Astrocyte (in vitro differentiated cells and primary cell): ENCODE measurements at places on chromosomes 7 and 10. TPM values are rescaled to one million over a fixed set of nuclear protein-coding genes. Genes with fewer than 3 reads are reported as not detected.

- no peak for DNase-seq
Measured at GRCh38 chr7:100098913-100099312, 2.3 kb downstream of the MCM7 start.

The LBX1 gene
- not detected in 2 replicates for total RNA-seq

DNA sequence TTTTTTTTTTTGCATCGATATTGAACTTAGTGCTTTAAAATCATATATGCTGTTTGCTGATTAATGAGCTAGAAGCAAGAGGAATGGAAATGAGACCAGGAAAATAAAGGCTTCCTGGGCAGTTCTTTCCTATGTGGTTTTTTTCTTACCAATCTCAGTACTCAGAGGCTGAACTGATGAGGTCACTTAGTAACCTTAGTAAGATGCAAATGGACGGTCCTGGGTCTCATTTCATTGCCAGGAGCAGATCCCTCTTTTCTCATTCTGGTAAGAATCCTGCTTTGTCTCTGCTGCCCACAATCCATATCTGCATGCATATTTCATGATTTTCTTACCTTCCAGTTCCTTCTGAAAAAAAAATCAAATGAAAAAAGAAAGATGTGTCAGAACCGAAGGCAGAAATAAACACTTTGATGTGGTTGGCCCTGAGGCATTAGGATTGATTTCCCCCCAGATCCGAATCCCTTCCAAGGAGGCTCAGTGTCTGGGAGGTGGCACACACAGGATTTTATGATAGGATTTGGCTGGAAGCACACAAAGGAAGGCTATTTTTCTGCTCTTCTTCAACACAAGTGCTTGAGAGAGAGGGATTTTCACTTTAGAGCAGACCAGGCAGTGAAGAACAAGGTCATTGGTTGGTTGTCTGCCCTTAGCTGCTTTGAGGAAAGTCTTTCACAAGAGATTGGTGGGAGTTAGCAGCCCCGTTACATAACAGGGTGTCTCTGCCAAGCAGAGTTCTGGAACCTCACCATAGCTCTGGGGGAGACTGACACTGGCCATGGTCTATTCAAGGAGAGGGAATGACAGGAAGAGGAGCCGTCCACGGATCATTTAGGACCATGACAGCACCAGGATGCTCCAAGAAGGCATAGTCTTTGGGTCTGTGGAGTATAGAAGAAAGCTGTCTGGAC, 150.0 kb downstream of the CAMK1D start:
- peak; percentile 68 for DNase-seq

DNA sequence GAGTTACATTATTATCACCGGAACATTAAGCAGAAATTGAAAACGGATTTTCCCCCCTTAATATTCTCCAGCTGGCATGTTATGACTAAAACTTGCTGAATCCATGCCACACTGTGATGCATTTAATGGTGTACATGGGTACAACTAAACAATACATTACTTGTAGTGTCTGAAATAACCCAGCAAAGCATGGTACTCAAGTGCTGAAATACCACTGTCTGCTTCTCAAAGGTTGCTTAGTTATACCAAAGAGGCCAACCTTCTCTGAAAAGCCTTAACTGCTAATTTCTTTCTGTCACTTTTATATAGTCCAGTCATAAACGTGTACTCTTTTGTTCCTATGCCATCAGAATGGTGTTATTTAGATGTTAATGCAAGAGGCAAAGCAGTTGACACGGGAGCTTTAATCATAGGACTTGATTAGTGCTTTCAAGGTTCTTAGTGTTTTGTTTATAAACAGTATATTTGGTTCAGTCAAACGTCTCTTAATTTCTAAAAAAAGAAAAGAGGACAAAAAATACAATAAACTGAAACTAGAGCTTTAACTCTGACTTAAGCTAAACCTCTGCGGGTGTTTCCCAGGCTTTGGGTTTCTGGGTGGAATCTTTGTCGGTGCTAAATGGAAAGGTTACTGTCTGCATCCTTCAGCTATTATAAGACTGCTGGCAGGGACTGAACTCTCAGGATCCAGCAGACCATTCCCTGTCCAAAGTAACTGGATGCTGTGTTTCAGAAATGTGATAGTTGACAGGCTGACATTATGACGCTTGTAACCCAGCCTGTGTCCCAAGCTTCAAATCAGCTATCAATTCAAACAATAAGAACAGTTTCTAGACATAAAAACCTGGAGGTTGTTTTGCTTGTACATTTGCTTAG, 202.6 kb downstream of the PPP1R3A start:
- DNase-seq, result no peak

DNA sequence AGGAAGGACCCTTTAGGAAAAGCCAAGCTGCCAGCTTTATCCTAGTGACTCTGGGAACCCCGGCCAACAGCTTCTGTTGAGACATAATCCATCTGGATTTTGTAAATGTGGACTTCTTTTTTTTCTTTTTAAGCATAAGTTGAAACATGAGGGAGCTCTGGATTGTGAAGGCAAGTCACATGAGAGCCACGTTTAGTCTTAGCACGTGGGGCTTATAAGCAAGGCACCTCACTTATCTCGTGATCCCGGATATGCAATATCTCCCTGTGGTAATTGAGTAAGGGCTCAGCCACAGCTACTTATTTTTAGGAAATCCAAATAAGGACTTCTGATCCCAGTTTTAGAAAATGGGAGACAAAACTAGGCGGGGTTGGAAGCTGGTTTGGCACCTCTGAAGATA, 111.2 kb upstream of the PTN start:
- DNase-seq, result peak; percentile 73

The SH2B2 gene
- 3.4 and 5.6 TPM in 2 replicates for total RNA-seq

GRCh38 chr7:26513948-26514347, 222.3 kb downstream of the SNX10 start:
- no peak for DNase-seq

- DNase-seq, result peak; percentile 65
Measured at GRCh38 chr10:66746246-66746645, 179.6 kb upstream of the LRRTM3 start.

DNA sequence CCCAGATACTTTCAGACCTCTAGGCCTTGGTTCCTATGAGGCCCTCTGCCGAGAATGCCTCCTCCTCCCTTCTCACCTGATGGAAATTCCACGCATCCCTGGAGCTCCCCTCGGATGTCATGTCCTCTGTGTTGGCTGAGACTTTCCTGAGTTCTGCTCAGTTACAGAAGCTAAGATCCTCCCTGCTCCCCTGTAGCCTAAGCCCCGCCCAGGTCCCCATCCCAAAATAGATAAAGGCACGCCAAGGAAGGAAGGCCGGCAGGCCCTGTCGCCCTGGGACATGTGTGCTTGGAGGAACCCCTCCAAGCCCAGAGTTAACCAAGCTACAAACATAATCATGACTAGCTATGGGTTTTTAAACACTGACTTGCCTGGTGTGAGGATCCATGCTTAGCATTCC, 123.5 kb downstream of the SORBS1 start:
- no peak for DNase-seq

DNA sequence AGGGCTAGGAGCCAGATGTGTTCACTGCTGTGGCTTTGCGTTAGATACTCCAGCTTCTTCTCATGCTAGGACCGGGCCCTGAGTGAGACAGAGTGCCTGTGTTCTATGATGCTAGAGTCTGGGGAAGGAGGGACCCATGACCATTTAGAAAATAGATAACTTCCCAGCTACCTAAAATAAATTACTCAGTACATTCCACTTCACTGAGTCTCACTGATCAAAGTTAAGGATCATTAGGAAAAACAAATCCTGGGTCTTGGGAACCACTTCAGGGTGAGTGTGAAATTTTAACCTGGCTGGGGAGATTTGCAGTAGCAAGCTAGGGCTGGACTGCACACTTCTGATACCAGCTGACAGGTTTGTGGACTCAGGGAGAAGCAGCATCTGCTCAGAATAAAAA, 138.1 kb downstream of the EMX2 start:
- no peak for DNase-seq

The SCRN1 gene
- 98.3 and 116 TPM in 2 replicates for total RNA-seq

DNA sequence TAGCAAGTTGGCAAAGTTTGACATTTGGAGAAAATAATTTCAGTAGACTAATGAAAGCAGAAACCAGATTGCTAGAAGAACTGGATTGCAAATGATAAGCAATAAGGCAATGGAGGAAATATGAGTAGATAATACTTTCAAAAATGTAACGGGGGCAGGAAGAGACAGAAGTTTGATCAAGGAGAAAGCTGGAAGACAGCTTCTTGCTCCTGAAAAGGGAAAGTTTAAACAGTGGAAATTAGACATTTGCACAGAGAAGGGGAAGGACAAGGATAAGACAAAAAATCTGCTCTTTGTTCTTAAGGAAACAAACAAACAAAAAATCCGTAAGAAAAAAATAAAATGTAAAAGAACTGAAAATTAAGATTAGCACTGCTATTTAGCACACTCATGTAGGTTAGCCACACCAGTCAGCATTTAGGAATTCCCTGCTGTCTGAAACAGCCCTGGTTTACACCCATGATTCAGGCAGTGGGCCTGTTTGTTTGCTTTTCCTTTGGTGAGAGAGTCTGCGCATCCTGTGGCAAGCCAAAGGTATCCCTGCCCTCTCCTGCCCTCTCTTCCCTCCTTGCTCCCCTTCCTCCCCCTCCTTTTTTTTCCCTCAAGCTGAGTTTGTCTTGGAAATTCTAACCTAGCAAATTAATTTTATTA, 104.3 kb upstream of the CAV2 start:
- peak; percentile 97 for DNase-seq

The SPDYE9 gene
- not detected in 2 replicates for total RNA-seq

The CLDN4 gene
- 13.7 and 32.5 TPM in 2 replicates for total RNA-seq

- DNase-seq, result no peak
Measured at GRCh38 chr7:128876978-128877755, 14.5 kb downstream of the ATP6V1F start.

The CYP3A7 gene
- not detected in 2 replicates for total RNA-seq

The SPDYE5 gene
- not detected in 2 replicates for total RNA-seq

GRCh38 chr10:45355494-45355893, 18.5 kb upstream of the ALOX5 start:
- no peak for DNase-seq

- no peak for DNase-seq
Measured at GRCh38 chr10:96706331-96706853, 13.9 kb downstream of the PIK3AP1 start.

The OR2AE1 gene
- not detected in 2 replicates for total RNA-seq

- DNase-seq, result peak; percentile 43
Measured at GRCh38 chr10:116044801-116045248, 228.2 kb downstream of the GFRA1 start.

- peak; percentile 48 for DNase-seq
Measured at GRCh38 chr10:14486777-14487487, 156.2 kb upstream of the FRMD4A start.

GRCh38 chr10:1661416-1661815, 75.9 kb downstream of the ADARB2 start:
- DNase-seq, result no peak

DNA sequence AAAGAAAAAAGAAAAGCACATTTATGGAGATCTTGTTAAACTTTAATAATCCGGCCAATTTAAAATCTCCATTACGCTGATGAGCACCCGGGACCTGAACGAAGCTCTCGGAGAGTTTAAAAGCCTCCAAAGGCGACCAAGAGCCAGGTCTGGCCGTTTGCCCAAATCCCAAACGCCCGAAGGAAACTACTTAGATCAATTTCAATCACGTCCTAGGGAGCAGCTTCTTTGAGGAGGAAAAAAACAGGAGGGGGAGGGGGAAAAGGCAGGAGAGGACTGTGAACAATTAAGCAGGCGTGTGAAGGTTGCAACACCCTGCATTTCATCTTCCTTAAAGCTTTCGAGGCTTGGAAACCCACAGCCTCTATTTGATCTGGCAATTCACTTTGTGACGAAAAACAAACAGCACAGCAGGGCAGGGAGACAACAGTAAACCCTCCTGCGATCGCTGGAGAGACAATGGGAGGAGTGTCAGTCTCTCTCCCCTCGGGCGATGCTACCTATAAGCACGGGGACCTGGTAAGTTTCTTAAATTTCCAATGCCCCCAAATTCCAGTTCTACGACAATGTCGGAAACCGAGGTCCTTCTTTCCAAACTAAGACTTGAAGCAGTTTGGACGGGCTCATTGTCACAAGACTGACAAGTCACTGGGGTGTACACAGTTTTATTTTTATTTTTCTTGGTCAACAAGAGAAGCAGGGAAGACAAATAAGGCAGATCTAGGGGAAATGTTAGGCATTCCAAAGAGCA, 1.2 kb downstream of the KLF6 start:
- DNase-seq, result peak; percentile 59

- no peak for DNase-seq
Measured at GRCh38 chr7:85770332-85770731, 583.5 kb upstream of the SEMA3D start.

The BAIAP2L1 gene
- total RNA-seq, result 20.4 and 21.6 TPM in 2 replicates

GRCh38 chr7:96718107-96719003, 8.7 kb upstream of the SEM1 start:
- DNase-seq, result no peak

GRCh38 chr7:72444026-72444776, 32.1 kb upstream of the CALN1 start:
- no peak for DNase-seq

DNA sequence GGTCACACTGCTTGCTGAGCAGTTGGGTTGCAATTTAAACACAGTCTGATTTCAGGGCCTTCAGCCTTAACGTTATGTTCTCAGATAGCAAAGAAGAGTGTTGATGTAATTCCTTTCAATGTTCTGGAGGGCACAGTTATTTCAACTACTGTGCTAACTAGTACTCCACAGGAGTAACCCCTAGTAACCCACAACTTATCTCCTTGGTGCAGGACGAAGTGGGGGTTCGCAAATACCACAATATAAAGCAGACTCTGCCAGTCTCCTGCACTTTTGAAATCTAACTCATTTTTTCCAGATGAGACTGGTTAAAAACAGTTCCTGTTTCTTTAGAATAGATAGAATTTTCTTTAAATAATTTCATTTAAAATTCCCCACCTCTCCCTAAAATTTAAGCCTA, 47.1 kb upstream of the NCAPG2 start:
- no peak for DNase-seq

The ETV1 gene
- 12.5 and 12.6 TPM in 2 replicates for total RNA-seq

GRCh38 chr7:131124001-131124629, 203.6 kb upstream of the MKLN1 start:
- DNase-seq, result no peak

The PTPRN2 gene
- total RNA-seq, result 0.09 TPM in 1 of 2 replicates, not detected in the other

DNA sequence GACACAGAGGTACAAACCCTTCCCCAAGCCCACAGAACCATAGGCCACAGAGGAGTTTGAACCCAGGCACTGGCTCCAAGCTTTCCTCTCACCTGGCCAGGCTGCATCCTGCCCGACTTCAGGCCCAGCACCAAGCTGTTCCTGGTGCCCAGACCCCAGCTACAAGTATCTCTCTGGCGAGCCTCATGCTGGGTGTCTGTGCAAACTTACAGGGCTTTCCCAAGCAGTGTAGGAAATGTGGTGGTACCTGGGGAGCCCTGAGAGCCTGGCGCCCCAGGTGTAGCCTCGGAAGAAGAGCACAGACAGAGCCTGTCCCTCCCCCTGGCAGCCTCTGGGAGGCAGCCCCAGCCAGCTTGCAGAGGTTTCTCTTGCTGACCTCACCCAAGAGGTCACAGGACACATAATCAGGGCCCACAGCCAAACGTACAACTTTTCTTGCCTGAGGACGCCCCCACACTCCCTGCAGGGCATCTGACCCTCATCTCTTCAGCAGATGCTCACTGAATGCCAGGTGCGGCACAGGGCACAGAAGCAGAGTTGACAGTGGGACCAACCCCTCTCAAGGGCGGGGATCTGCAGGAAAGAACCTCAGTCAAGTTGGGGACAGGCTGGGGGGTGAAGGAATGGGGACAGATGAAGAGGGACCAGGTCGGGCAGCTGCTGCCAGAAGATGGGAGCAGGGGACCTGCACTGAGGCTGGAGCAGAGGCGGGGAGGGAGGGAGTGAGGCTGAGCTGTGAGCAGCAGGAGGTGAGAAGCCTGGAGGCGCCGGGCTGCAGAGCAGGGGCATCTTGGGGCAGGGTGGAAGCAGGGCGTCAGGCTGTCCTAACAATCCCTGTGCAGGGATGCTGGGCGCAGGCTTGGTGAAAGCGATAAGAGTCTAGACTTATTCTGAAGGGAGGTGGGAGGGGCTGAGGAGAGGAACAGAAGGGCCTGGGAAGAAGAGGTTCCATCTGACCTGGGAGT, 16.3 kb upstream of the MYL7 start:
- DNase-seq, result no peak
